Aorta (tissue), 5 donors: ENCODE measurements at places on chromosomes 2 and 18. TPM values are rescaled to one million over a fixed set of nuclear protein-coding genes. Genes with fewer than 3 reads are reported as not detected.

Gene TEKT4
- polyA plus RNA-seq = not detected

Gene C1QL2
- polyA plus RNA-seq = not detected

Gene ANTXR1
- polyA plus RNA-seq = 139 TPM

Gene LONRF2
- polyA plus RNA-seq = 0.75 TPM

Gene SMYD1
- under 0.01 TPM for polyA plus RNA-seq

Gene EMX1
- not detected for polyA plus RNA-seq

Gene ST8SIA3
- not detected for polyA plus RNA-seq

Gene ADNP2
- 3.1 TPM for polyA plus RNA-seq

Gene ANKRD62
- not detected for polyA plus RNA-seq

Gene GPR55
- polyA plus RNA-seq = not detected

Gene PUM2
- polyA plus RNA-seq = 23.0 TPM

Gene MC2R
- polyA plus RNA-seq = not detected

Gene KCNK3
- 6.5 TPM for polyA plus RNA-seq

Gene TBC1D8
- 28.8 TPM for polyA plus RNA-seq

Gene MYOM1
- 15.8 TPM for polyA plus RNA-seq

Gene SFT2D3
- 4.2 TPM for polyA plus RNA-seq

Gene SLC19A3
- polyA plus RNA-seq = 1.0 TPM

Gene EHD3
- polyA plus RNA-seq = 16.4 TPM

Gene AQP12B
- polyA plus RNA-seq = not detected

Gene VWA3B
- not detected for polyA plus RNA-seq

Gene CSRNP3
- 0.38 TPM for polyA plus RNA-seq

Gene CD8B
- polyA plus RNA-seq = not detected

Gene KCNG2
- not detected for polyA plus RNA-seq

Gene EGR4
- not detected for polyA plus RNA-seq

Gene NXPH2
- not detected for polyA plus RNA-seq

Gene ELOA2
- not detected for polyA plus RNA-seq

Gene SRD5A2
- not detected for polyA plus RNA-seq

Gene MFF
- polyA plus RNA-seq = 119 TPM

Gene DNAH7
- polyA plus RNA-seq = 1.1 TPM

Gene G6PC2
- polyA plus RNA-seq = not detected

Gene MTX2
- 26.5 TPM for polyA plus RNA-seq

Gene DHRS9
- 1.00 TPM for polyA plus RNA-seq

Gene ACKR3
- polyA plus RNA-seq = 7.0 TPM

Gene BOK
- polyA plus RNA-seq = 3.1 TPM

Gene SLC9A4
- polyA plus RNA-seq = not detected

Gene SCYGR7
- polyA plus RNA-seq = not detected

Gene FBXO15
- not detected for polyA plus RNA-seq

Gene CRYBA2
- not detected for polyA plus RNA-seq

Gene GTF3C2
- polyA plus RNA-seq = 17.0 TPM

Gene ANKRD29
- 11.6 TPM for polyA plus RNA-seq

Gene MDH1B
- polyA plus RNA-seq = 1.0 TPM

Gene DSG1
- not detected for polyA plus RNA-seq

Gene EML6
- polyA plus RNA-seq = 0.95 TPM

Gene MPP4
- polyA plus RNA-seq = not detected
